Fibroblast of mammary gland (primary cell): ENCODE measurements at places on chromosomes 6 and 20.
A peak's percentile ranks its signal among the peaks of the same experiment; 100 is the strongest.

DNA sequence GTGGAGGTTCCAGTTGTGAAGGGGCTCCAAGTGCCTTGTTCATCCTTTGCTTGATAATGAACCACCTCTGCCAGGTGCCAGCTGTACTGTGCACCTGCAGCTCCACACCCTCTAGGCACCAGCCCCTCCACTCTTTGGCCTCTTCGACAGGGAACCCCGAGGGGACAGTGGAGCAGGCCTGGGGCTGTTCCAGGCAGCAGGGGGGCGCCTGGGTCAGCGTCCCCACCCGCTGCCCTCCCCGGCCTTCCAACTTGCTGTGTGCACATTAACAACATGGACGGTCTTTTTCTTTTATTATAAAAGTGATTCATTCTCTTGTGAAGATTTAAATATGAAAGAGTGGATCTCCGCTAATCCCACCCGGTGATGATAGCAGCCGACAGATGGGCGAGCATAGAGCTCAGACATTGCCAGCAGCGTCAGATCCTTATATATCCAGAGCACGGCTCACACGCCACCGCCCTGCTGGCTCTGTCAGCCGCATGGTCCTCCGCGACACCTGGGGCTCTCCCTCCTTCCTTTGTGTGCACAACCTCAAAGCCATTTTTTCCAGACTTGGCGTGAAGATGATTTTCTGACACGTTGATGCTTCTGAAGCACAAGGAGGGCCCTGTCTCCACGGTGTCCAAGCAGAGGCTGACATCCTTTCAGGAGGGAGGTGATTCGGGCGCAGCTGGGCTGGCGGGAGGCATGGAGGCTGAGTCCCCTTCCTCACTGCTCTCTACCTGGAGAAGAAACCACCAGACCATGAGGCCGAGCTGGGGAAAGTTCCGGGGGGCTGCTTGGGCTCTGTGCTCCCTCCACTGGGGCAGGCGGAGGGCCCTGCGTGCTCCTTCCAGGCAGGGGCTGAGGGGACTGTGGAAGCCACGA, 22.2 kb upstream of the MRGBP start:
- DNase-seq: no peak

- no peak for DNase-seq
These were observed 8.0 kb downstream of the DNPH1 start for GRCh38 chr6:43221046-43221972.

DNA sequence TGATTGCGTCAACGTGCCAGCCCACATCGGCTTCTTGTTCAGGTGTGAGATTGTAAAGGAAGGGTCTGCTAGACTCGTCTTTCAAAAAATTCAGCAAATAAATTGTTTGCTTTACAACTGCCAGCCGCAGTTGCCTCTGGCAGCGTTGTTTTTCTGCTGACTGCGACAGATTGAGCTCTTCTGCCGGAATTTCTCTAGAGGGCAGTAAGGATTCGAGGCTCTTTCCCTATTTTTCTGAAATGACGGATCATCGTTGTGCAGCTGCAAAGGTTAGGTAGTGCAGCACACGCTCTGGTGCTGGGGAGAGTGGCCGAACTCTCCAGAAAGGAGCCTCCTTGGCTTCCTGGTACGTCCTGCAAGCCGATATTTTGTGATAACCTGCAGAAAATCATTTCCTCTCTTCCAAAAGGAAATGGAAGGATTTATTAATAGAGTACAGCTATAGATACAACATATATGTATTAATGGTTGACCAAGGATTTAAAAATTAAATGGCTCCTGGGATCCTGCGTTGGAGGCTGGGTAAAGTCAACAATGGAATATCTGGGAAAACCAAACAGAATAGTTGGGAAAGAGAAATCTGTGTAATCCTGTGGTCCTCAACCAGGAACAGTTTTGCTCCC, 121.9 kb upstream of the ZFP64 start:
- peak; percentile 53 for DNase-seq

DNA sequence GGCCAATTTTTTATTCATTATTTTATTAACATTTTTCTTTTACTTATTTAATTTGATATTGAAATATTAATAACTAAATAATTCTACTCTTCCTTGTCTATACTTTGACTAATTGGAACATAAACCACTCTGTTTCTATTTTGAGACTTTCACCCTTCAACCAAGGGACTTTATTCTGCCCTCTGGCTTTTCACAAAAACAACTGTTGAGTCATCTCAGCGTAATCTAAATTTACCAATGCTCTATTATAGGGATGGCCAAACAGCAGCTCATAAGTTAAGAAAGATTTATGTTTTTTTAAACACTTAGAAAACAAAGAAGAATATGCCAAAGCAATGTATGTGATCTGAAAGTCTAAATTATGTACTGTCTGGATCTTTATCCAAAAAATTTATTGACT, 46.7 kb downstream of the DOP1A start:
- DNase-seq: peak; percentile 12

DNA sequence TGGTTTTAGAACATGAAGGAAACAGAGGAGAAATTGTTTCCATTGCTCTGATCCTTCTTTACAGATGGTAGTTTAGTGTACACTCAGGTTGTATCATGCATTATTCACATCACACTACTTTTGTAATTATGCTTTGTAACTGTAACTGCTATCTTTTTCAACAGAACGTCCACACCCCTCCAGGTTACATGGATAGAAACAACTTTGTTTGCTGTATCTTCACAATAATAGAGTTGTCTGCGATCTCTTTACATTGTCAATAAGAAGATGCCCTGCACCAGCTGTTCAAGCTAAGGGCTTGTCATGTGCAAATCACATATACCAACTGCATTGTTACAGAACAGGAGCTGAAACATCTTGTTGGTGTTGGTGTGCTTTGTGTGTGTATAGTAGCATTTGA, 67.9 kb upstream of the MAP7 start:
- DNase-seq: no peak

DNA sequence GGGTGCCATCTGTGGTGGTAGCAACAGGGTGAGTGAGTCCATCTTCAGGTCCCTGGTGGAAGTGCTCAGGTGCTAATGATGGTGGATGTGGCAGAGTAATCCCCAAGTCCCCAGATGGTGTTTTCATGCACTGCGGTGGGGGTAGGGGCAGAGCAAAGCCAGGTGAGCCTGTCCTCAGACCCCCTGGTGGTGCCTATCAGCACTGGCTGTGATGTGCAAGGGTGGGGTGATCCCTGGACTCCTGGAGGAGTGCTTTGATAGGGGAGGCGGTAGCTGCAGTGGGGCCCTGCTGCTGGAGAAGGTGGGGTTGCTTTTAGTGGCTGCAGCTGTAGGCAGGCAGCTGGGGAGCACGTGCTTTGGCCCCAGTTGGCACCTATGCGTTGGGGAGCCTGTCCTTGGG, 70.8 kb downstream of the CCDC170 start:
- DNase-seq: no peak

DNA sequence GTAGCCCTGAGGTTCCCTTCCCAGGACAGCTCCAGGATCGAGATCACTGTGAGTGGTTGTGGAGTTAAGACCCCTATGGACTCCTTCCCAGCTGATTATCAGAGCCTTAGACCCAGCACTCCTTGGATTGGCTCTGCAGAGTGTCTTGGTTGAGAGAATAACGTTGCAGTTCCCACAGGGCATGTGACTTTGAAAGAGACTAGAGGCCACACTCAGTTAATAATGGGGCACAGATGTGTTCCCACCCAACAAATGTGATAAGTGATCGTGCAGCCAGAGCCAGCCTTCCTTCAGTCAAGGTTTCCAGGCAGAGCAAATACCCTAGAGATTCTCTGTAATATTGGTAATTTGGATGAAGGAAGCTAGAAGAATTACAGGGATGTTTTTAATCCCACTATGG, 5.2 kb upstream of the BTN2A2 start:
- no peak for DNase-seq

GRCh38 chr6:22363714-22364239, 66.9 kb upstream of the PRL start:
- DNase-seq: peak; percentile 8

- DNase-seq: peak; percentile 68
These were observed 10.6 kb upstream of the STX16 start for GRCh38 chr20:58640446-58640845.

DNA sequence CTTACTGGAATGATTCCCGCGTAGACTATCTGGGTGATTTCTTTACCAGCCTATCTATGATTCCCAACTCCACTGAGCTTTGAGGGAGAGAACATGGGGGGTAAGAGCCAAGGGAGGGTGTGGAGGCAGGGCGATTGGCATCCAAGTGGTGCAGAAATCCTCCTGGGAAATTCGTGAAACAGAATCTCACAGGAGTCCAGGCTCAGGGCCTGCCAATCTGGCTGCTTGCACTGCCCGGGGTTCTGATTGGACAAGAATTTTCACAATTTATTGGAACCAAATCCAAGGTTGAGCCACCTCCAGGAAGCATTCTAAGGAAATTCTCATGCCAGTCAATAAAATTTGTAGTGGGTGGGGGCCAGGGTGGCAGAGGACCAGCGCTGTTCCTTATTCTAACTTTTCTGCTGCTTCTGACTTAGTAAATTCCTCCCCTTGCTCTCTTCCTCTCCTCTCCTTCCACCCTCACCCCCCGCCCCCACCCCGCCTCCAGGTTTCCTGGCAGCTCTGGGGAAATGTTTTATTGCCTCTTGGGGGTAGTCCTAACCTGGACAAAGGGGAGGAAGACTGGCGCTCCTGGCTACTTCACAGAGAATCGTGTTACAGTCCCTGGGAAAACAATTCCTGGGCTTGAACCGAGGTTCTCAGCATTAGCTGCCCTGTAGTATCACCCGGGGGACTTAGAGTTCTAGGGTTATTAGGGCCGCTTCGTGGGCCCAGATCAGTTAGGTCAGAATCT, 3.1 kb downstream of the BMP6 start:
- no peak for DNase-seq

DNA sequence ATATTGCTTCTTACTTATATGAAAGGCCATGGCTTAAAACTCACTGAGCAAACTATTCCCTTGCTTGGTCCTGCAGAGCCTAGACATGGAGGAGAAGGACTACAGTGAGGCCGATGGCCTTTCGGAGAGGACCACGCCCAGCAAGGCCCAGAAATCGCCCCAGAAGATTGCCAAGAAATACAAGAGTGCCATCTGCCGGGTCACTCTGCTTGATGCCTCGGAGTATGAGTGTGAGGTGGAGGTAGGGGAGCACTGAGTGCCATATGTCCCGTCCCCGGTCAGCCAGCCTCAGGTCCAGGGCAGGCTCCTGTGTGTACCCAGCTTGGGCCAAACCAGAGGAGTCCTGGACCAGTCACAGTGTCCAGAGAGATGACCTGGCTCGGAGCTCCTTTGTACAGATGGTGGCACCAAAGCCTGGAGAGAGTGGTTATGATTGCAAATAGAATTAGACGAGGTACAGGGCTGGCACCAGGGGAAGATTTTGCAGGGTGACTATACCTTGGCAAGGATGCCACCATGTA, 21.0 kb downstream of the EPB41L1 start:
- no peak for DNase-seq

DNA sequence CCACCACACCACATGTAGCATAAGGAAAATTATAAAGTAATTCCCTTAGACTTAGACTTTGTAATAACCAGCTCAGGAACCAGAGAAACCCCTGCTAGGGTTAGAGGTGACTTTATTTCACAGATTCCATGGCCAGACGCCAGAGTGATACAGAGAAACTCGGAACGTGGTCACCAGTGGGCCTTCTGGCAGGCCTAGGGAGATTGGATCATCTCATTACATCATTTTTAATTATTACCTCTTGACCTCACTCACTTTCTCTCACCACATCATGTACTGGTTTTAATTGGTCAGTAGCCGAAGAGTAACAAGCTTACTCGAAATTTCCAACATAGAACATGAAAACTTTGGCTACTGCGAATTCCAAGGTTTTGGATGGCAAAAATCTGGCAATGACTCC, 72.9 kb downstream of the BMP6 start:
- no peak for DNase-seq

GRCh38 chr20:17673084-17673483, 9.0 kb downstream of the RRBP1 start:
- DNase-seq: no peak

- DNase-seq: no peak
These were observed 133.9 kb upstream of the SOX4 start for GRCh38 chr6:21459641-21460040.

DNA sequence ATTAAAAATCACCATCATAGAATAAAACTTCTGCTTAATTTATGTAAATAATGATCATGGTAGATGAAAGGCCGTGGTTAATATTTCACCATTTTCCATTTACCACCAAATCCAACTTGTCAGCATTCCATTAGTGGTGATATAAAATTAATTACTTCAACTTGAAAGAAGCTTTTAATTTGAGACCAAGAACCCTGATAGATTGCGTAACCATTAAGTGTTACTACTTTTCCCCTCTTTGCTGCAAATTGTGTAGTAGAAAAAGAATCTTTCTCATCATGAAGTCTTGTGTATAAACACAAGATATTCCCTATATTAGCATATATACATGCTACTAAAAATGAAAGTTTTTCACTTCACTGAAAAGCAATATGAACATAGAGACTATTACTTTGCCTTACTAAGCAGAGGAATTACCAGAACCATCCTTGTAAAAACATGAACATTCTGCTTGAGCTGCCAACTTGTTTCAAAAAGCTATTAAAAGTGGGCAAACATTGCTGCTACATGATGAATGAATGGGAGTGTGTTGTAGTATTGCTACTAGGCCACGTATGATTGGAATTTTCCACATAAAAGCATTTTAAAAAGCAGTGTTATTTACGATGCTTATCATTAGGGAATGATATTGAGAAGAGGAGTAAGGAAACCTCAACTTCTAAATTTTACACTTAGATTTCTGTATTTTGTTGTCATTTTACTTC, 35.0 kb downstream of the STX11 start:
- no peak for DNase-seq

DNA sequence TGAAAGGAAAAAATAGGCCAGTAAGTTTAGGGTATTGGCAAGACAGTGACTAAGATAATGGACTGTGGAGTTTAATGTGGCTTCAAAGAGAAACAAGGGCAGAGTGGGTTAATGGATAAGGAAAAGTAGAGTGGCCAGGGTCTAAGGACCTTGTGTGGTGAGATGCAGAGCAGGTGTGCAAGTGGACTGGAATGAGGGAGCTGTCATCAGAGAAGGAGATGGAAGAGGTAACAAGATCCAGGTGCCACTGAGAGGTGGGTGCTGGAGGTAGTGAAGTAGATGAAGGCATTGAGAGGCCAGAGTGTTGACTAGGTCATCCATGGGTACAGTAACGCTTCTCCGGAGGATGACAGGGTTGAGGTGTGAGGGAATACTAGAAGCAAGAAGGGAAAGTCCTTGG, 136.1 kb downstream of the QRSL1 start:
- no peak for DNase-seq

- no peak for DNase-seq
These were observed 97.7 kb upstream of the HMGCLL1 start for GRCh38 chr6:55676736-55677135.

DNA sequence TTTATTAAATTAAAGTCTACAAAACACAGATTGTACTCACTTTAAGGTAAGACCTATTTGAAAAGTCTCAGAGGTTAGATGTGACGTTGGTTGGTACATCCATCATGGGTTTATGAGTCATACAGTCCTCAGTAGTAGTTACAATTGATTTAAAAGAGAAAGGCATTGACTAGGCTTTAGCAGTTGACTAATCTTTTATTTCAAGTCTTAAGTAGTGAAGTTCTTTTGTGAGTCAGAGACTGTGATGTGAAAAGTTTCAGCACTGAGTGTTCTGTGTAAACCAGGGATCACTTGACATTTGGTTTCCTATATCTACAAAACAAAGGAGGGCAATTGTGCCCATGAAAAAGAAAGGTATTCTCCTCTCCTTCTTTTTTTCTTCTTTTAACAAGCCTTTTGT, 221.3 kb downstream of the GRIK2 start:
- DNase-seq: peak; percentile 85

GRCh38 chr20:6685181-6685582, 82.3 kb upstream of the BMP2 start:
- peak; percentile 21 for DNase-seq
